ENCODE measurements at places on chromosomes 13 and 19. TPM values are rescaled to one million over a fixed set of nuclear protein-coding genes. Genes with fewer than 3 reads are reported as not detected.

- no peak for DNase-seq
These were observed 38.8 kb downstream of the VSTM2B start for GRCh38 chr19:29564574-29565005.

DNA sequence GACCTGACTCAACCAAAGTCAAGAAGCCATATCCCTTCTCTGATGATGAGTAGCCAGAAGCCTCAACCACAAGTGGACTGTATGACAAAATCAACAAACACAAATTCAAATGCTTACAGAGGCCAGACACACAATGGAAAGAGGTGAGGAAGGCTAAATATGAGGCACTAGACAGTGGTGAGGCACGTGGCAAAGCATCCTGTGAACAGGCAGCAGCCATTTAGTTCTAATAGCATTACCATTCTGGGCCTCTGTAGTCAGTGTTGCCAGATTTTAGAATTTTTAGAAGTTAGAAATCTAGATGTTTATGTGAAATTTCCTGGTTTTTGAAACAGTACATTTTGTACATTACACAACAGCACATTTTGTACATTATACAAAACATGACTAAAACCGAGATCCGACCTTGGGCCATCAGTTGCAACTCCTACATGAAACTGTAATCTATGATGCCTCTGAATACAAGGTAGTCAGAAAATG lies 403.3 kb downstream of the COG6 start:
- DNase-seq, result no peak

DNA sequence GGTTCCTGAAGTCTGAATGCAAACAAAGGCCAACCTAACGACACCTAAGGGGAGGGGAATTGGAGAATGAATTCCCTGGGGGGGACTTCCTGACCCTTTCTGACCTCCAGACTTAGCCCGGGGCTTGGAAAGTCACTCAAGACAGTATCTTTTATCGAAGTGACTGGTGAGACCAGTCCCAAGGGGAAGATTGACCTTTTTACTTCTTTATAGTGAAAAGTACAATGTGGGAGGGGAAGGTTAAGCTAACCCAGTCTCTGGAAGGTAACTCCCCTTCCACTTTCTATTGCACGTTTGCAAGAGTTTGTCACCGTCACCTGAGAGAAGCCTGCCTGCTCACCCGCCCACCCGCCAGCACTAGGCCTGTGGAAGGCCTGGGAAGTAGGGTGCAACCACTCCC lies 111.9 kb downstream of the EFNB2 start:
- DNase-seq, result no peak

GRCh38 chr13:114088863-114089262 lies 43.6 kb downstream of the RASA3 start:
- no peak for DNase-seq

DNA sequence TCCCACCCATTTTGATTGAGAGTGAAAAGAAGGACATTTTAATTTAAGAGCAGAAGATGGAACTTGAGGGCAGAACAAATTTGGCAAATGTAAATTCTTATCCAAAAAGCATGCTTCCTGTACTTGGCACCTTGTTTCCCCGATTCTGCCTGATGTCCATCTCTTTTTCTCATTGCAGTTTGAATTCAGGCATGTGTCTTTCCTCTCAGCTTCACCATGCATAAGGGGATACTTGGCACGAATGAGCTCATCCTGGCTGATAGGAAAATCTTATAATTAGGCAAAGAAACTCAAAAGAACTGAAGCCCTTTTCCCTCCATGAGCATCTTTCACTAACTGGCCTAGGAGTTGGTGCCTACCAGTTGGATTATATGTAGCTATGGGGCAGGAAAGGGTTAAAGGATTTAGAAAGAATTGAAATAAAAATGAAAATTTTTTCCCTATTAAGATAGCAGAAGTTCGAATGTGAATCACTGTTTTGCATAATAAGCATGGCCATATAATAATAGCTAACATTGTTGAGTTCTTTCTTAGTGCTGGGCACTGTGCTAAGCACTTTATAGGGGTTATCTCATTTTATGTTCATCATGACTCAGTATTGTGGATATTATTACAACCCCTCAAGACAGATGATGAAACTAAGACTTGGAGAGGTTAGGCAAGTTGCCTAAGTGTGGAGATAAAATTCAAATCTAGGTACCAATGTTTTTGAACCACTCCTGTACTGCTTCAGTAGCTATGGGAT lies 386.6 kb downstream of the KCNRG start:
- no peak for DNase-seq

DNA sequence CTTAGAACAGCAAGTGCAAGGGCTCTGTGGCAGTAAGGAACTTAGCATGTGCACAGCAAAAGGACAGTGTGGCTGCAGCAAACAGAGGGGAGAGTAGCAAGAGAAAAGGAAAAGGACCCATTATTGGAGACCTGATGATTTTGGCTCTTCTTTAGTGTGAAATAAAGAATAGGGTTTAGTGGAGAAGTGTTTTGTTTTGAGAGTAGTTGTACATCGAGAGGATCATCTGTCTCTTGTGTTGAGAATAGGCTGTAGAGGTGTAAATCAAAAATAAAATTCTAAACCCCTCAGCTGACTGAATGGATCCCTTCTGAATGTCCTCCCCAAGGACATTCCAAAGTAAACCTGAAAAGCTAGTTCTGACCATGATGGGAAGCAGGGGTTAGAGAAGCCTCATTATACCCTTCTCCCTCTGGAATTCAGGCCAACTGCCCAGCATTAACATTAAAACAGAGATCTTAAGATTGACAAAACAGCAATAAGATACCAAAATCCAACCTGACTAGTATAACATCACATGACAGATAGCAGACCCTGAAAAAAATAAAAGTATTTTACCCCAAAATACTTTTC lies 73.6 kb upstream of the OBI1 start:
- DNase-seq, result no peak

- no peak for DNase-seq
These were observed 644.7 kb upstream of the KLF12 start for GRCh38 chr13:74778946-74779345.

DNA sequence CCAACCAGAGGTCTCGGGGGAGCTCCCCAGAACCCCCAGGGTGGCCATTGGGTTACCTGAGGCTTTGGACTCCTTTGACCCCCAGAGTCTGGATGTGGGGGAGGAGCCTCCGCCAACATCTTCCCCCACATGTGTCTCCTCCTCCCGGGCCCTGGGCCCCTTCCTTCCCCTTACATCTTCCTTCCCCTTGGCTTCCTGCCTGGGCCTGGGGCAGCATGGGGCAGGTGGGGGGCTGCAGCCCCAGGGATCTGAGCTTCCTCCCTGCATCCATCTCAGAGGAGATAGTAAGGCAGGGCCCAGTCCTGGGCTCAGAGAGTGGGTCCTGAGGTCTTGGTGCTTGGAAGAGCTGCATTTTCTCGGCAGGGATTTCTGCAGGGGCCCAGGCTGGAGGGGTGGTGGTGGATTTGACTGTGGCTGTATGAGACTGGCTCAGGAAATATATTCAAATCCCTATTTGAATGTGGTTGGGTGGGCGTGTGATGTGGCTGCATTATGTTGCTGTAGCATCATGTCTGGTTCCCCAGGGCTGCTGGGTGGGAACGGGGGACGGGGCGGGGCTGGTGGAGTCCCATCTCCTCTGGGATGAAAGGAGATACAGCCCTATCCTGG lies 919 bp downstream of the VAV1 start:
- peak; percentile 37 for DNase-seq

- no peak for DNase-seq
These were observed 426.7 kb downstream of the TBC1D4 start for GRCh38 chr13:75055296-75055695.

DNA sequence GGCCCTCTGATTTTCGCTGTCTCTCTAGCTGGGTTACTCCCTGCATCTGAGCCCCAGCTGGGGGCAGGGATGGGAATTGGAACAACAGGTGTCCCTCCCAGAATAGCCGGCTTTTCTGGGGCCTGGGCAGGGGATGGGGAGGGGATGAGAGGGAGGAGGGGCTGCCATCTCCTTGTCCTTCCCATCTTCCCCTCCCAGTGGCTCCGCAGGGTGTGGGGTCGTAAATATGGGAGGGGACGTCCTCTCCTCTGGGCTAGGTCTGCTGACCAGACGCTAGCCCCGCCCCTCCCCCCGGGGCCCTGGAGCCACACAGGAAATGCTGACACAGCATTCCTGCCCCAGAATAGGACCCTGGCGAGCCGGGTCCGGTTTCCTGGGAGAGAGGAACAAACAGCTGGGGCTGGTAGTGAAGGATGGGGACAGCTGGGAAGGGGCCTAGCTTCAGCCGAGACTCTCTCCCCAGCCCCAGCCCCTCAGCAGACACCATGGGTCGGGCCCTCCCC lies 1.1 kb downstream of the RYR1 start:
- no peak for DNase-seq

SHC2 gene
- total RNA-seq, result not detected

ZNF554 gene
- total RNA-seq, result 2.4 TPM

NCCRP1 gene
- not detected for total RNA-seq

UPK1A gene
- 0.59 TPM for total RNA-seq

CD79A gene
- 0.84 TPM for total RNA-seq

LYL1 gene
- total RNA-seq, result 5.6 TPM

SHISA2 gene
- 0.07 TPM for total RNA-seq

COX6B2 gene
- 1.8 TPM for total RNA-seq

KLK2 gene
- total RNA-seq, result 0.44 TPM

ZNF99 gene
- not detected for total RNA-seq

SCGB2B2 gene
- total RNA-seq, result 0.30 TPM

MEGF8 gene
- total RNA-seq, result 9.7 TPM

Measured in activated T-helper 2 cell treated with anti-CD3 and anti-CD28 coated beads, Interferon-gamma antibody, Interleukin-2, Interleukin-4, amounts not matched to agents 10 μg/mL and 5 μg/mL and 100 μg/mL, durations not matched to agents 14 hours and 24 hours and 36 hours (primary cell).